Activated T-cell treated with anti-CD3 and anti-CD28 coated beads for 4 hours (primary cell): ENCODE measurements at places on chromosomes 1 and 21.
A peak's percentile ranks its signal among the peaks of the same experiment; 100 is the strongest.

- DNase-seq = no peak
Observed at GRCh38 chr1:63713627-63714481, 60.0 kb upstream of the ROR1 start.

GRCh38 chr1:58440696-58441095 is 105.8 kb downstream of the OMA1 start:
- DNase-seq = no peak

GRCh38 chr1:63790989-63791388 is 17.2 kb downstream of the ROR1 start:
- no peak for DNase-seq

DNA sequence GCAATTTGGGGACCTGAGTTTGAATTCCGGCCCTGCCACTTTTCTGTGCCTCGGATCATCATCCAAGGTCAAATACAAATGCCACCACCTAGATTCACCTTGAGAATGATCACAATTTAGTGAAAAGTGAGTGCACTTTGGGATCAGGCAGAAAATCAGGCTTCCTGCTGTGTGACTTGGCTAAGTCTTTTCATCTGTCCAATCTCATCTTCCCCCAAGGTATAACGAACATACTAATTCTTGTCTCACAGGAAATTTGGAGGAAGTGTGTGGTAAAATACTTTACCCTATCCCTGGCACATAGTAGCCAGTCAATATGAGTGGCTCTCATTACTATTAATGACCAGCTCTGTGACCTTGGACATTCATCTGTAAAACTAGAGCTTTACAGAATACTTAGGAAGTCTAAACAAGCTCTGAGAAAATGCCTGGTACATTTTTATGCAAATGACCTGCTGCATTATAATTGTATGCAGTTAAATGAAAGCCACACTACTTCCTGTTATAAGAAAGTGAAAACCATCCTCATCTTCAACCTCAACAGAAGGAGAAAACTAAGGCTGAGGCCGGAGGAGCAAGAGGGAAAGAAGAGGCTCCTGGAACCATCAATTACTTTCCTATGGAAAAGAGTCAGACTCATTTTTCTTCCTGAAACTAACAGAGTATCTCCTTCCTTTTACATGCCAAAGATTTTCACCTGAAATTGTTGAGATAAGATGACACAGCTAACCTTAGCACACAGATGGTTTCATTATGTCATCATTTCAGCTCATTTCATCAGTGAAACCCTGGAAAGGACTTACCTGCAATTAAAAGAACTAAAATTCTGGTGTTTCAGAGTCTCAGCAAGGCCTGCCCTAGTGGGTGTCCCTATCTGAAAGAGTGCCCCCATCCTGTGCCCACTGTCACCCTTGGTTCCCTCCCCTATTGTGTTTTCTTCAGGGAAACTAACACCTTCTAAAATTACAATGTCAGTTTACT is 32.6 kb upstream of the RGS8 start:
- DNase-seq = no peak

GRCh38 chr1:238898856-238899255 is 487.5 kb upstream of the CHRM3 start:
- no peak for DNase-seq

GRCh38 chr1:206581571-206581981 is 30.7 kb downstream of the EIF2D start:
- peak; percentile 79 for DNase-seq

GRCh38 chr21:37447288-37447936 is 80.8 kb downstream of the DYRK1A start:
- no peak for DNase-seq

DNA sequence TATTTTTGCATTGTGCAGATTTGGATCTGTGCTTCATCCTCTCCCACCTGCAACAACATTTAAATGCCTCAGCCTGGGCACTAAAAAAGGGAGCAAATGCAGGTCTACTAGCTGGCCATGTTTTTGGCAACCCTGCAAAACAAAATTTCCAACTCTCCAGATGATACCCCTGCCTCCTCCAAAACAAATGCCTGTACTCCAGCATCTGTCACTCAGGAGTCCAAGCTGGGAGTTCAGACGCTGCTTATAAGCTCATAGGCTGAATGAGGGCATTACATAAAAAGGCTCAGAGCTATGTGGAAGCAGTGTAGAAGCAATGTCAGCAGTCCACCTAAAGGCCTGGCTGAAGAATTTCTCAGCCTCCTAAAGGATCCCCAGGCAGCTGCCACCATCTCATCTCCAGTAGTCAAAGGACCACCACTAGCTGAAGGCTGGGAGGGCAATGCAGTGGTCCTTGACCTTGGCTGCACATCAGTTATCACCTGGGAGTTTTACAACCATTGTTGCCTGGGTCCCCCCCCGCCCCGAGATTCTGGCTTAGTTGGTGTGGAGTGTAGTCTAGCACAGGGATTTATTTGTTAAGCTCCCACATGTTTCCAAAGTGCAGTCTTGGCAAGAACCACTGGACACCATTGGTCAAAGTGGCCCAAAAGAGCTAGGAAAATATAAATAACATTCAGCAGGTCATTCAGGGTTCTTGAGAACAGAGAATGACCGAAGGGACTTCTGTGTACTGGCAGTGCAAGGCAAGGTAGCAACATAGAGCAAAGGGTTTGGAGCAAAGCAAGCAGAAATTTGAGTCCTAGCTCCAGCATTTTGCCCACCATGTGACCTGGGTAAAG is 57.2 kb downstream of the ITPKB start:
- no peak for DNase-seq

GRCh38 chr1:226549094-226549936 is 751 bp downstream of the STUM start:
- no peak for DNase-seq

GRCh38 chr1:1040004-1040991 is 20.4 kb downstream of the AGRN start:
- DNase-seq = peak; percentile 66

GRCh38 chr1:65469126-65469888 is 48.8 kb downstream of the LEPR start:
- no peak for DNase-seq

DNA sequence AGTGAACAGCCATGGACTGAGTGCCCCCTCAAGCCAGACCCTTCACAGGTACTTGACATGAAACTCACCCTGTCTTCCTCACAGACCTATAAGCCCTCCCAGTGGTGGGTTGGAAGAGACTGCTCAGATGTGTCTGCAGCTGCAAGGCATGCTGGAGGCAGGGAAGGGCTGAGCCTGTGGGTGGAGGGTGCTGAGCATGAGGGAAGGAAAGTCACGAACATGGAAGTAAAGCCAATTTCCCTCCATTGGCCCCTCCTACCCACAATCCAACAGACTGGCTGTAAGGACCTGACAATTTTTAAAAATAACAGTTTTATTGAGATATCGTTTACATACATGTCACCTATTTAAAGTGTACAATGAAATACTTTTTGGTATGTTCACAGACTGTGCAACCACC is 44.1 kb downstream of the RCSD1 start:
- DNase-seq = no peak

DNA sequence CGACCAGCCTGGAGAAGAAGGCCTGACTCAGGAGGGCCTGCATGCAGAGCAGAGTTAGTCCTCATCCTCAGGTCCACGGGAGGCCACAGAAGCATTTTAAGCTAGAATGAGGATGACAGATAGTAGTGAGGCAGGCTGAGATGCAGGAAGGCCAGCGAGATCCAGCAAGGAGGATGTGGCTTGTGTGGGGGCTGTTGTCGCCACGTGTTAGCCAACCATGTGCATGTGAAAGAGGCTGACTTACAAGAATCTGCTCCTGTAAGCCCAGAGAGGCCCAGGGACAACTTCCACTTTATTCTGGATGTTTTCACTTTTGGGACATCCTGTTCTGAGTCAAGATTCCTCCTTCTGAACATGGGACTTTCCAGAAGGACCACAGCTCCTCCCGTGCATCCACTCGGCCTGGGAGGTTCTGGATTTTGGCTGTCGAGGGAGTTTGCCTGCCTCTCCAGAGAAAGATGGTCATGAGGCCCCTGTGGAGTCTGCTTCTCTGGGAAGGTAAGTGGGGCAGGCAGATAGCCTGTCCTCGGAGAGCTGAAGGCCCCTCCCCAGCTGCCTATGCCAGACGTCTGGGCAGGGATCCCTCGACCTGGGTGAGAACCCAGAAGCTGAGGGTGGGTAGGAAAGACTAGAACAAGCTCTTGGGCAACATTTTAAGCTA is at the start of gene SLAMF8:
Gene SLAMF8, plus strand, starts transcription at position 433 of the 661 bp plus-strand sequence. Its CDS starts 26 bp downstream, at position 459.
- peak; percentile 30 for DNase-seq

- no peak for DNase-seq
Observed at GRCh38 chr1:147773215-147773715, 12.9 kb upstream of the GJA5 start.

DNA sequence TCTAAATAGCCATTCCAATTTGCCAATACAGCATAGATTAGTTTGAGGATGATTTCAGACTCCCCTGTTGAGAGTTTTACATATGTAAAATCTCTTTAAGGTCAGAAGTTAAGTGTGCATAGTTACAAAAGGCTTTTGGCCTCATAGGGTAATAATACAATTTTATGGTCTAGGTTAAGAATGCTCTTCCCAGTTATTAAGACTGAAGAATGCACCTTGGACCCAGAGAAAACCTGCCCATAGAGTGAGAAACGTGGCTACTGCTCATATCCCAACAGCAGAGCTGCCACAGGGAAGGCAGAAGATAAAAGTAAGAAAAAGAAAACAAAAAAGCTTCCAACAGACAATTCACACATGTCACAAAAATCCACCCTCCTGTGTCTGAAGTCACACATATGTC is 255.9 kb downstream of the LMO4 start:
- DNase-seq = no peak

- DNase-seq = no peak
Observed at GRCh38 chr1:174022976-174023277, 770 bp upstream of the RC3H1 start.

DNA sequence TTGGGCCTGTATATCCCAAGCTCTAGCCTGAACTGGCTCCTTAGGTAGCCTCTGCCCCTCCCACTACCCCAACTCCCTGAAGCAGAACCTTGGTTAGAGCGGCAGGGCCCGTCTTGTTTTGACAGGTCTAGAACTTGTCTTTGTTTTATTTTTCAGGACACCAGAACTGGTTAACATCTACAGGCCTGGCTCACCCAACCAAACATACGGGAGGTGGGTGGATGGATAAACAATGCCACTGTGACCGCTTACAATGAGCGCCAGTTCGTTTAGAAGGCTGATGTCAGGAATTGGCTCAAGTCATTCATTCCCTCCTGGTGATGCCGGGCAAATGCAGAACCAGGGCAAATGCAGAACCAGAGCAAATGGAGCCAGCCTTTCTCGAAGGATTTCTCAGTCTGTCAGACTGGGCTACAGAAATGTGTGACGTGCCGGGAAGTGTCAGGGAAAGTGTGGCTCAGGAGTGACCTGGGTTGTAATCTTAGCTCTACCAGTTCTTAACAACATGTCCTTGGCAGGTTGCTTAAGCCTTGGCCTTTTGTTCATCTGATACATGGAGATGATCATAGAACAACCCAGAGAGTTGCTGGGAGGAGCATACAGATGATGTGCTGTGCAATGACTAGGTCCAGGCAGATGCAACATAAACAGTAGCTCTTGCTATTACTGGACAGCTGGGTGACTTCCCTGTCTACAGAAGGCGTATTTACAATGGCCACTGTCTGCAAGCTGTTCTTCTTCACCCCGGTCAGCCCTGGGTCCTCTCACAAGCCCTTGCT is 30.5 kb upstream of the BTG2 start:
- DNase-seq = no peak

GRCh38 chr1:33714421-33714820 is 149.5 kb upstream of the HMGB4 start:
- DNase-seq = no peak

GRCh38 chr1:12604114-12604874 is 13.7 kb downstream of the DHRS3 start:
- peak; percentile 45 for DNase-seq

DNA sequence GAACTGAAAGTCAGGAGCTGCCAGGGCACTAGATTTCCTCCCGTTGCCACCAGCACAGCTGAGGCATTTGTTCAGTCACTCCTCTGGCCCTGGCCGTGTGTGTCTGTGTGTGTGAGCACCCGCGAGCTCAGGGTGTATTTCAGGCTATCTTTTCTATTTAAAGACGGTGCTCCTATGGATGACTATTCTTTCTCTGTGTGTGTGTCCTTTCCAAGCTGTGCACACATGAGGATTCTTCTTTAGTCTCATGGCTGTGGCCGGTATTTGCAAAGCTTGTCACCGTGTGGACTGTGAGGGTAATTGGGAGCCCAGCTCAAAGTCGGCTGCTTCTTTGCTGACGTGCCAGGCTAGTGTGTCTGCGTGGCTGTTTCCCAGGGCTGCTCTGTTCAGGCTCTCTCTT is 3.0 kb upstream of the KCND3 start:
- no peak for DNase-seq

DNA sequence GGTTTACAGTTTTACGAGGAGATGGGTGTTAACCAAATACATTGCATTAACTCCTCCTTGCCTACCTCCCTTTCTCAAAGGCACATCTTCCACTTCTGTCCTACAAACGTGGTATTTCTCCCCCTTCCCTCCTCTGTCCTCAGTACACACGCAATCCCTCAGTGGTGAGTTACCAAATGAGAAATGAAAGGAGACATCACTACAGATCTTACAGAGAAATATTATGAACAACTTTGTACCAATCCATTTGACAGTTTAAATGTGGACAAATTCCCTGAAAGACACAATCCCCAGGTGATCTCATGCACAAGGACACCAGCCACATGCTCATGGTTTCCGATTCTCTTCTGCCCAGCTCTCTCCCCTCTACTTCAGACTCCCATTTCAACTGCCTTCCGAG is 6.4 kb downstream of the LACTBL1 start:
- no peak for DNase-seq

- DNase-seq = no peak
Observed at GRCh38 chr1:215761446-215761845, 194.3 kb downstream of the KCTD3 start.

GRCh38 chr1:88780485-88780884 is 96.4 kb downstream of the PKN2 start:
- DNase-seq = no peak

DNA sequence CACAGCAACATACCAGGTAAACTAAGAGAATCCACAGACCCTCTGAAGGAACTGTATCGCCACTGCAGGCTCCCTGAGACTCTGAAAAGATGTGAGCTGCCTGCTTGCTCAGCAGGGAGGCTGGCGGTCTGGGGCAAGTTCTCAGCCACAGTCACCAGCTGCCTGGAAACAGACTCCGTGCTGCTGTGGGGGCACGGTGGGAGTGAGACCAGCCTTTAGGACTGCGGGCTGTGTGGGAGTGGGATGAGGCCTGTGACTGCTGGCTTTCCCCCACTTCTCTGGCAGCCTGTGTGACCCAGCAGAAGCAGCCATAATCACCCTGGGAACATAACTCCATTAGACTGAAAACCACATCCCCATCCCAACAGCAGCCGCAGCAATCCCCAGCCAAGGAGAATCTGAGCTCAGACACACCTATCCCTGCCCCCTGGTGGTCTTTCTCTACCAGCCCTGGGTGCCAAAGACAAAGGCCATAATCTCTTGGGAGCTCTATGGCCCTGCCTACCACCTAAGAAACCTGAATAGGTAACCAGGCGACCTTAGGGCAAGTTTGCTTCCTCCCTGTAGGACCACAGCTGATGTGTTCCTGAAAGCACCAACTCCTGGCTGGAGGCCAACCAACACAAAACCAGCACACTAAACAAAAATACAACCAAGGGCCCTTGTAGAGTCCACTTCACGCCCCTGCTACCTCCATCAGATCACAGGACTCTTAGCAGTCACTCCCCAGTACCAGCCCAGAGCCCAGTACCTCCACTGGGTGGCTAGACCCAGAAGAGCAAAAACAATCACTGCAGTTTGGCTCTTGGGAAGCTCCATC is 151.5 kb downstream of the SMYD3 start:
- DNase-seq = no peak
